ENCODE measurements at places on chromosomes 13 and 19.

GRCh38 chr19:56121180-56122167 is at the start of gene ZNF787:
ZNF787 (minus strand) TSS chr19:56121295; CDS start chr19:56103217, 18,078 bp downstream.
- DNase-seq = peak; percentile 92

- no peak for DNase-seq
Observed at GRCh38 chr19:35246466-35247092, 2.2 kb upstream of the LSR start.

DNA sequence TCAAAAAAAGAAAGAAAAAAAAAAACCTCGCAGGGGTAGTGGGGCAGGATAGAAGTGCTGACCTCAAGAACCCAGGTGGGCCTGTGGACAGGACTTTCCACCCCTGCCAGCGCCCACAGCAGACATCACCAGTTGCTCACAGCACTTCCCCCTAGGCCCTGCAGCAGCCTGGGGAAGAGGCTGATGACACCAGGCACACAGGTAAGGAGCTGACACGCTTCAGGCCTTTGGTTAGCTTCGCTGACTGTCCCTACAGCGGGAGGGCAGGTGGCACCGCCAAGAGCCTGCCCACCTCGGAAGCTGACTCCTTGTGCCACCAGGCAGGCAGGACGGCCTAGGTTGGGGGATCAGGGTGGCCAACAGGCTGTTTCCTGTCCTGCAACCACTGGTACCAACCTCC is 8.9 kb downstream of the LONP1 start:
- DNase-seq = no peak

DNA sequence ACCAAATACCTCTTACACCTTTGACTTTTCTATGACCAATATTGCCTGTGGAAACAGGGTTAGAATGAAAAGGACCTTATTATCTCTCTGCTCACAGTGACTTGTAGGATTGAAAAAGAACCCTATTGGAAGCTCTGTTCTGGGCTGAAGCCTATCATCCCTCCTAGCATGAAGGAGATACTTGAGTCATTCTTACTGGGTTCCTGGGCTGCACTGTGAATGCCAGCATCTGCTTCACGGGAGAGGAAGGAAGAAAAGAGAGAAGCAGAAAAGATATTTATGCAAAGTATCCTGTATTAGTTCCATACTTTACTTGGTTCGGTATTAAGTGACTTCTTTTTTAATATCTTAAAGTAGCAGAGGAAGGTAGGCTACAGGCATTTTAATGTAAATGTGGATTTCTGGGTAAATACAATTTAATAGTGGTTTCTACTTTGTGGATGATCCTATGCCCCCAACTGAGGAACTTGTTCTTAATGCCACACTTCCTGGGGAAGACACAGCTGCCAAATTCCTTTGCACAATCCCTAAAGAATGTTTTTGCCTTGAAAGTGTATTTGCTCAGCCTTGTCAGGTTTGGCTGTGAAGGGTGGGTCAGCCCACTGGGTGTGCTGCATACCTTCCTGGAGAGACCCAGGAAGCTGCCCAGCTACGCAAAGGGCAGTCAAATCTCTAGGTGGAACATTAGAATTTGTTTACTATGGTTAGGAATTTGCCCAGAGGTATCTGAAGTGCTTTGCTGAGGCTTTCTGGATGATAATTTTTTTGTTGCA is 13.7 kb upstream of the SCEL start:
- peak; percentile 29 for DNase-seq

DNA sequence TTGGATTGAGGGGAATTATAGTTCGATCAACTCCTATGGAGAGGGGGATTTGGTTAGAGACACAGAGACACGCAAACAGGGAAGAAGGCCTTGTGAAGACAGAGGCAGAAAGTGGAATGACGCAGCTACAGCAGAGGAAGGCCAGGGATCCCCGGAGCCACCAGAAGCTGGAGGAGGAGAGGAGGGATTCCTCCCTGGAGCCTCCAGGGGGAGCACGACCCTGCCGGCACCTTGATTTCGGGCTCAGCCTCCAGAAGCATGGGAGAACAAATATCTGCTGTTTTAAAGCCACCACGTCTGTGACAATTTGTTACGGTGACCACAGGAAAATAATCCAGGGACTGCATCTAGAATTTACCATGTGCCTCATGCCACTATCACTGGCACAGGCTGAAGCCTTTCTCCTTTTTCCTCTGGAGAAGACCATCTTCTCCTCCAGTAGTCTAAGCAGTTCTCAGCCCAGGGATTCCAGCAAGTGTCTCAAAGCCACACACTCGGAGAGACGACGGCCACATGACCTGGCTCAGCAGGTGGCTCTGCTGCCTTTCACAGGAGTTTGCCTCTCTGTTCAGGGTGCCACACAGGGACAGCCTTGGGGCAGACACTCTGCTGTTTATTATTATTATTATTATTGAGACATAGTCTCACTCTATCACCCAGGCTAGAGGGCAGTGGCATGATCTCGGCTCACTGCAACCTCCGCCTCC is 39.9 kb upstream of the CCNE1 start:
- peak; percentile 54 for DNase-seq

DNA sequence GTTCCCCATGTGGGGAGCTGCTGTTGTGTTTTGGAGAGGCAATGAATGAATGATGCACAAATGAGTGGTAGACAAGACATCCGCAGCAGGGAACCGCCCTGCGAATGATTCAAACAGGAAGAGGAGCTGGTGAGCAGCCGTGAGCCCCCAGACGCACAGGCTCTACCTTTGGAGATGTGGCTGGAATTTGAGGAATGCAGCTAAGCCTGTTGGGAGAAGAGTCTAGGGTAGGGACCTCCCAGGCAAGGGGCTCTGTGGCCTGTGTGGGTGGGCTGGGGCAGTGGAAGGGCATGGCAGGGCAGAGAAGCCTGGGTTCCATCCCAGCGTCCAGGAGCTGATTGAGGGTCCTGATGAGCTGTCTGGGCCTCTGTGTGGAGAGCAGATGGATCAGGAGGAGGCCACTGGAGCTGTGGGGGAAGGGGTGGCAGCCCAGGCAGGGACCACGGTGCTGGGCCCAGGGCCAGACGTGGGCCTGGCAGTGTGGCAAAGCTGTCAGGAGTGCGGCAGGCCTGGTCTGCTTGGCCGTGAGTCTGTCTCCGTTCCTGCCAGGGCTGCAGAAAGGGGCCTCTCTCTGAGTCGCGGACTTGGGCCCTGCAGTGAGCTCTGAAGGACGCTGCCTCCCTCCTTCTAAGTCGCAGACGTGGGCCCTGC is 41.8 kb upstream of the DCUN1D2 start:
- no peak for DNase-seq

GRCh38 chr13:47598340-47598911 is 402.6 kb downstream of the SUCLA2 start:
- peak; percentile 62 for DNase-seq

GRCh38 chr19:6610934-6611852 is 20.2 kb upstream of the CD70 start:
- DNase-seq = no peak

GRCh38 chr19:38709671-38710415 is 34.4 kb downstream of the CAPN12 start:
- no peak for DNase-seq

DNA sequence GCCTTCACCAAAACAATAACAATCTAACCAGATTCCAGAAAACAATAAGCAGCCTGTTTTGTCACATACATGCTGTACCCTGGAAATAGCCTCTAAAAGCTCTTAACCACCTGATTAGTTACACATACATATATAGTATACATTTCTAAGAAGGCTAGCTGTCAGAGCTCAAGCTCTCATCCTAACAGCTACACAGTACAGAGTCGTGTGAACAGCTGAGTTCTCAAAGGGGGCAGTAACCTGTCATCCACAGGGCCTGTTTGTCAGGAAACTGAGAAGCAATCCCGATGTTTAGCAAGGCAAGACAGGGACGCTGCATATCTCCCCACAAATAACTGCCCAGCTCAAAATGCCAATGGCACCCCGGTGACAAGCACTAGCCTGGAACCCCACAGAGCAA is 56.9 kb downstream of the STK24 start:
- DNase-seq = no peak

DNA sequence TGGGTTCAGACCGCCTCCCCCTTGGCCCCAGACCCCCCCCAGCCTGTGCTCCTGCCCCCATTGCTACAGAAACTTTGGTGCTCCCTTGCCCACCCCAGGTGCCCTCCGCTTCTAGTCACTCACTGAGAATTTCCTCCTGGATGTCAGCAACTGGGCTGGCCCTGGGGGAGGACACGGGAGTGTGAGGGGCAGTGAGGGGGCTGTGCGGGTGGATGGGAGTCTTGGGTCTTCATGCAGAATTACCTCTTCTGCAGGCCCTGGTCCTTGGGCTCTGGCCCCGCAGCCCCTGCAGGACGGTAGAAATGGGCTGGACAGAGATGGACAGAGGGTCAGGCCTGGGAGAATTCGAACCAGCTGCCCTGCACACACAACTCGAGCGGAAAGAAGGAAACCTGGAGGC is 4.8 kb downstream of the LILRB5 start:
- DNase-seq = no peak
